Activated T-helper 1 cell treated with anti-CD3 and anti-CD28 coated beads, Interleukin-12 subunit alpha, Interleukin-12 subunit beta, Interleukin-2, Interleukin-4 antibody, amounts not matched to agents 30 ng/mL and 10 ng/mL and 1 ng/mL, durations not matched to agents 14 hours and 24 hours and 36 hours (primary cell): ENCODE measurements at places on chromosomes 7 and 10. TPM values are rescaled to one million over a fixed set of nuclear protein-coding genes. Genes with fewer than 3 reads are reported as not detected.

- DNase-seq, result no peak
Observed at GRCh38 chr10:77921395-77921794, 5.2 kb downstream of the DLG5 start.

Gene WDR91
- total RNA-seq, result 34.6 and 35.4 TPM in 2 replicates

Gene SPDYE6
- not detected in 2 replicates for total RNA-seq

GRCh38 chr10:11715815-11716494 lies 26.2 kb upstream of the ECHDC3 start:
- DNase-seq, result no peak

DNA sequence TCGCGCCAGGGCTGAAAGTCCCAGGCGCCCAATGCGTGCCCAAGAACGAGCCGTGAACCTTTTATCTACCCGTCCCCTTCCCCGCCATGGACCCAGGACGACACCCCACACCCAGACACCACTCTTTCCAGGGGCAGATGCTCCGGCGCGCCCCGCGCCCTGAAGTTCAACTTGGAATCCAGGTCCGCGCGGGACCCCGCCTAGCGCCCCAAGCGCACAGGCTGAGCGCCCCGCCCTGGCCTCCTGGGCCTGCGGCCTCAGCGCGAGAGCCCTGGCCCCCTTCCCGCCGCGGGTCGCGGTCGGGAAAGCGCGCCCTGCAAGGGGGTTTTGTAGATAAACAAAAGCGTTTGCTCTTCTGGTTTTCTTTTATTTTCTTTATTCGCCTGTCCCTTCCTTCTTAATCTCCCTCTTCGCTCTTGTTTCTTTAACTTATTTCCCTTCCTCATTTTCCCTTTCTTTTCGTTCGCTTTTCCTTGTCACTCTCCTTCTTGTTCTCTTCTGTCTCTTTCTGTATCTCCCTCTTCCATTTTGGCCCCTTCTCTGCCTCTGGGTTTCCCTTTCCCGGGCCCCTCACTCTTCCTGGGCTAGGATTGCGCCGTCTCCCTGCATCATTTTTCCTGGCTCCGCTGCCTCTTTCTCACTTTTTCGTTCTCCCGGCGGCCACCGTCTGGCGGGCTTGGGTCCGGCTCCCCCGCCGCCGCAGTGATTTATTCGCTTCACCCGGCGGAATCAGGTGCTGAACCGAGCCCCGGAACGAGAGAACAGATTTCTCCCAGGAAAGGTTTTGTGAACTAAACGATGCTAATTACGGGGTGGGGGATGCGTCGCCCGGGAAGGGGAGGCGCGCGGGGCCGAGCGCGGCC lies 15.3 kb upstream of the PAX2 start:
- DNase-seq, result no peak

DNA sequence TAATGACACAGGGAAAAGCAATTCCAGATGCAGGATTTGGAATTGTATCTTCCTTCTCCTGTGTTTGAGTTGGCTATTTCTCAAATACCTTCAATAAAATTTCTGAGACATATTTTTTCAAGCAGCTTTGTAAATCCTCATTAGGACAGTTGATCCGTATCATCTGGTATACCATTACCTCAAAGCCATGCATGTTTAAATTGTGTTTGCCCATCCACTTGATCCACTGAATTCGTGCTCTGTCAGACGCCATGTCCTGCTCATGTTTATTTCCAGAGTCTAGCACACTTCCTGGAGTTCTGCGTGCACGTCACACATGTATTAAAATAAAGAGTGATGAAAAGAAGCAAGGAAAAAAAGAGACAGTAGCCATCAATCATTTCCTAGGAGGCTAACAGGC lies 141.8 kb upstream of the CDC14C start:
- DNase-seq, result no peak

DNA sequence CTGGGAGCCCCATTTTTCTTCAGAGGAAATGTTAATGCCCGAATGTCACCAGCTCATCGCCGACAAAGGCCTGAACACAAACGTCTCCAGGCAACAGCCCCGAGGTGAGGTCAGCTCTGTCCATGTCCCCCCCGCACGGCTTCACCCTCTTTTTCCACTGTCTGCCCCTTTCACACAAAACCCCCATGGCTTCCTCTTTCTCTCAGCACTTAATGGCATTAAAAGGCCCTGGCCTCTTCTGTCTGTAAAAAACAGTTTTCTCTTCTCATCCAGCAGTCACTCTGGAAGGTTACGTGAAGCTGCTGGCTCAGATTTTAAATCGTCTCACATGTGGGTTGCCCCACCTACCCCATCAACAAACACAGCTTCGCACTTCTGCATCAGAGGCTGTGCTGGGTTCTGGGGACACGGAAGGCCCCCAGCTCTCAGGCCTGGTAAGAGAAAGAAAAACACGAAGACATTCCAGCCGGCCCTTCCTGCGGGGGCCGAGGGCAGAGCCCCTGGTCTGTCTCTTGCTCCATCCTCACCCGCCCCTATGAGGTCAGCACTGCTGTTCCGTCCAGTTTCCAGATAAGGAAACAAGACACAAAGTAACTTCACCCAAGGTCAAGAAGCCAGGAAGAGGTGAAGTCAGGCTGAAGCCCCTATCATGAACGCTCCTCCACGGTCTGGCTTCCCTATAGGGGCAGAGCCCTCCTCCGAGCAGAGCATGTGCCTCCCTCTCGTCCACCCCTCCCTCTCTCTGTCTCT lies 91.1 kb upstream of the PDGFA start:
- no peak for DNase-seq

DNA sequence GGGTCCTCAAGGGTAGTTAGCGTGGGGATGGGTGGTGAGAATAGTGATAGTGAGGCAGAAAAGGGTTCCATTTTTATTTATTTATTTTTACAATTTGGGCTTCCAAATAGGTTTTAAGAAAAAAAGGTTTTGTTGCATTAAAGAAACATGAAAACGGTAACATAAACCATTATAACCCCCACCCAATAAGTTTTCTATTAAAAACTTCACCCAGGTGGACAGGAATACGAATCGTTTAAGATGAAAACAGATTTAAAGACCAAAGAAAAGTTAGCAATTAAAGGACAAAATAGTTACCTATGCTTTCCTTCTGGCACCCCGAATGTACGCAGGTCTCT lies 78.7 kb downstream of the ZFAND4 start:
- no peak for DNase-seq

- DNase-seq, result peak; percentile 67
Observed at GRCh38 chr10:124647421-124648130, 96.6 kb downstream of the FAM53B start.

- DNase-seq, result no peak
Observed at GRCh38 chr7:107939573-107940489, 48.8 kb downstream of the DLD start.

Gene CPA2
- total RNA-seq, result not detected in 2 replicates

- DNase-seq, result no peak
Observed at GRCh38 chr7:13986208-13986607, 3.3 kb downstream of the ETV1 start.

- DNase-seq, result no peak
Observed at GRCh38 chr7:40057292-40057691, 77.1 kb downstream of the MPLKIP start.

DNA sequence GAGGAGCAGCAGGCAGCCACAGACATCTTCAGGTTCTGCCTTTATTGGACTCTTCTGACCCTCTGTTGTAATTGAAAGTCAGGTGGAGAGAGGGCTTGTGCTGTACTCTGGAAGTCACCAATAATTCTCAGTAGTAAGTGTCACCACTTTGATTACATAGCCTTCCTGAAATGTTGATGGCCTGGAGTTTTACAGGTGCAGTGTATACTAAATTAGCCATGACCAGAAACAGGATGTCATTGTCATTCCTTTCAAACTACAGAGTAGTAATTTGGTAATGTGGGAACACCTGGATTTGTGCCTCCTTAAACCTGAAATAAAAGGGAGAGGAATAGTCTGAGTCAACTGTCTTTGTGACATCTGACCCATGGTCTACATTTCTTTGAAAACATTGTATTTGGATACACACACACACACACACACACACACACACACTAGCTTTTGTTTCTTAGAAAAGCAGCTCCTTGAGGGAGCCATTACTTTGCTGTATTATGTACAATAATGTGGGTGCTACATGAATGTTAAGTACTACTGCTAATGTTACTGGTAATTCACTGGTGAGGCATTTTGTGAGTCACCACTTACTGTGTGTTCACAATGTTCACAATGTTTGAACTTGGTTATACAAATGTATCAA lies 19.6 kb downstream of the ARL4A start:
- DNase-seq, result no peak

GRCh38 chr10:103199488-103199887 lies 6.4 kb upstream of the NT5C2 start:
- no peak for DNase-seq

DNA sequence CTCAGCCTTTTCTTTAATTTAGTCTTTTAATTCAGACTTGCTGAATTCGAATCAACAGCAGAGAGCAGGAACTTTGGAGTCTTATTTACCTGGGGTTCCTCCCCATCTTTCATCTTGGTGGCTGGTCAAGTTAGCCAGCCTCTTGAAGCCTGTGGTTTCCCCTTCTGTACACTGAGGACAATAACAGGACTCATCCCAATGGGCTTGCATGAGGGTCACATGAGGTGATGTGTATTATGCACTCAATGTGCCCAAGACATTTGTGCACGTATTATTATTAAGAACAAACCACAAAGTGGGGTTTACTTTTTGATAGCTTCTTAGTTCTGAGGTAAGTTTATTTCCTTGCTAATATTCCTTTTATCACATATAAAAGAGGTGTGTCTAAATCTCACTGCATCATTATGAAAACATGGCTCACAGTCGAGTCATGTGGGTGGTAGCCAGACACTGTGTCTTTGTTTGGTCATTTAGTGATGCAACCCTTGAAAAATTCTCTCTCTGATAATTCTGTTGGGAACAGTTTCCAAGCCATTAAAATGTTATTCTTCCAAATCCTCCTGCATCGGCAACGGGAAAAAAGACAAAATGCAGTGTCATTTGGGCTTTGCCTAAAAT lies 86.5 kb upstream of the GRB10 start:
- DNase-seq, result no peak

DNA sequence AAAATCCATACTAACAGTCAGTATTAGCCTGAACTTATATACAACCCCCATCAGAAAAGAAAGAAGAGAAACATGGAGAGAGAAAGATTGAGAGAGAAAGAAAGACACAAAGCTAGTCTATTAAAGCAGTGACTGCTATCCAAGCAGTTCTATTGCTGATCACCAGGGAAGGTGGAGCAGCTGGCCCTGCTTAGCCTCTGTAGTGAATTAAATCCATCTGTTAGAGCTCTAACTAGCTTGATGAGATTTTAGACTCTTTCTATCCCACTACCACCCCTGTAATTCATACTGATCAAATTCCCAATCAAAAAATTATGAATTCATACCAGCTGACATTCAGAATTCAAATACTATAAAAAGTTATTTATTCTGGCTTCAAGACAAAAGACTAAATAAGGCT lies 486.0 kb upstream of the LRRN3 start:
- no peak for DNase-seq

DNA sequence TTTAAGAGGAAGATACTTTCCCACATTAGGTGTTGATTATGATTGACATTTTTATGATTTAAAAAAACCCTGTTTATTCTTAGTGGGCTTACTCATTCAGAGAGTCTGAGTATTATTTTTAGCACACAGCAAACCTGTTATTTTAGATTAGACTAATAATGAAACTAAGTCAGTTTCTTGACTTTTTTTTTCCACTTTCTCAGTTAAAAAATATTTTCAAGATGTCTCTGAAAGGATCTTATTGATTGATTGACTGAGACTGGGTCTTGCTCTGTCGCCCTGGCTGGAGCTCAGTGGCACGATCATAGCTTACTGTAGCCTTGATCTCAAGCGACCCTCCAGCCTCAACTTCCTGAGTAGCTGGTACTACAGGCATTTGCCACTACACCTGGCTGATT lies 20.4 kb upstream of the INPP5F start:
- DNase-seq, result no peak

GRCh38 chr7:96418581-96418980 lies 96.7 kb upstream of the SLC25A13 start:
- DNase-seq, result no peak

- DNase-seq, result no peak
Observed at GRCh38 chr7:107605218-107605815, 25.3 kb downstream of the BCAP29 start.

- no peak for DNase-seq
Observed at GRCh38 chr7:47493976-47494911, 87.7 kb downstream of the TNS3 start.

DNA sequence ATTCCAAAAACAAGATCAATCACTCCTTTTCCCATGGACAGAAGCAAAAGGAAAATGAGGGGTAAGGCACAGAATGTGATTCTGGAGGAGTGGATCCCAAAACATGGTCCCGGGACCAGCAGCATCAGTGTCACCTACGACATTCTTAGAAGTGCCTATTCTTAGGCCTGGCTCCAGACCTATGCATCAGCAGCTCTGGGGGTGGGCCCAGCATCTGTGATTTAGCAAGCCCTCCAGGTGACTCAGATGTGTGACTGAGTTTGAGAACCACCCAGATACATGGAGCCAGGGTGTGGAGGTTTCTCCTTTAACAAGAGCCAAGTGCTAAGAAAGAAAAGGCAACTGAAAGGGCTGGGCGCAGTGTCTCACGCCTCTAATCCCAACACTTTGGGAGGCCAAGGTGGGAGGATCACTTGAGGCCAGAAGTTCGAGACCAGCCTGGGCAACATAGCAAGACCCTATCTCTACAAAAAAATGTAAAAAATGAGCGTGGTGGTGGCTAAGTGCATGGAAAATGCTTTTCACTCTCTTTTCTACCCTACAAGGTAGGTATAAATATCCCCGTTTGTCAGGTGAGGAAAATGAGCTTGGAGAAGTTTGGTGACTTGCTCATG lies 17.1 kb upstream of the ARPC1A start:
- DNase-seq, result no peak

DNA sequence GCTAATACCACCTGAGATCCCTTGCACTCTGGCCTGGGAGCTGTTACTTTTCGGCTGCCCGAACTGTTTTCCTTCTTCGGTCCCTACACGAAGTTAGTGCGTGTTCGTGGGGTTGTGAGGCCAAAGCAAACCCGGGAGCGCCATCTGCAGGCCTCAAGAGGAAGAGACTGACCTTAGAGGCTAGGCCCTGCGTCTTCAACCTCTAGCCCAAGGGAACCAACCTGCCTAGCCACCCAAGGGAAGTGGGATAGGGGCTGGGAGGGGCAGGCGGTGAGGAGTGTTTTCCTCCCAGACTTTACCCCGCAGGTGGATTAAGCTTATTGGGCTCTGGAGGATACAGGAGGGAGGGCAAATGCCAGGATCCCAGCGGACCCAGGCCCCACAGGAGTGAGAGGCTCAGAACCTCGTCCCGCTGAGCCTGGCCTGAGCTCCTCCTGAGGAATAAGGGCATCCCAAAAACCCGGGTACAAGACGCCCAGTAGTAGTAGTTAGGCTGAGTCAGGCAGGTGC lies 1.7 kb upstream of the PAX2 start:
- DNase-seq, result peak; percentile 19

DNA sequence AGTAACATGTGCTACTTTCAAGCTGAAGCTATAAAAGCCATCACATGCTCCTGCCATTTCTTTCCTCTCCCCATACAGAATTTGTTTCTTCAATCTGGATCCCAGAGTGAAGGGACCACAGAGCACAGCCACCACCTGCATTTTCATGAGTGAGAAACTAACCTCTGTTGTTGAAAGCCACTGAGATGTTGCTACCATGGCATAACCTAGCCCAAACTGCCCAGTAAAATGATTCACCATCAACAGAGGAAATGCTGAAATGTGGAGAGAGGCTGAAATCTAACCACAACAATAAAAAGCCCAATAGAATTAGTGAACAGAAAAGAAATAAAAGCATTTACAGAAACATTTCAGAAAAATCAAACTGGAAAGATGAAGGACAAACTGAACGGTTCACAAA lies 125.2 kb downstream of the AMPH start:
- no peak for DNase-seq

Gene PARD3
- 1.7 and 2.5 TPM in 2 replicates for total RNA-seq
